ENCODE measurements at places on chromosomes 13 and 19. TPM values are rescaled to one million over a fixed set of nuclear protein-coding genes. Genes with fewer than 3 reads are reported as not detected.

- DNase-seq = no peak
Measured at GRCh38 chr13:51623473-51623872, 39.2 kb downstream of the WDFY2 start.

- no peak for DNase-seq
Measured at GRCh38 chr19:55623130-55623529, 1.2 kb downstream of the ZNF784 start.

GRCh38 chr13:24905242-24905641 lies 141.3 kb downstream of the RNF17 start:
- DNase-seq = peak; percentile 36

- peak; percentile 44 for DNase-seq
Measured at GRCh38 chr19:28737021-28737895, 475.7 kb downstream of the UQCRFS1 start.

- no peak for DNase-seq
Measured at GRCh38 chr13:100594255-100594654, 5.7 kb upstream of the GGACT start.

DNA sequence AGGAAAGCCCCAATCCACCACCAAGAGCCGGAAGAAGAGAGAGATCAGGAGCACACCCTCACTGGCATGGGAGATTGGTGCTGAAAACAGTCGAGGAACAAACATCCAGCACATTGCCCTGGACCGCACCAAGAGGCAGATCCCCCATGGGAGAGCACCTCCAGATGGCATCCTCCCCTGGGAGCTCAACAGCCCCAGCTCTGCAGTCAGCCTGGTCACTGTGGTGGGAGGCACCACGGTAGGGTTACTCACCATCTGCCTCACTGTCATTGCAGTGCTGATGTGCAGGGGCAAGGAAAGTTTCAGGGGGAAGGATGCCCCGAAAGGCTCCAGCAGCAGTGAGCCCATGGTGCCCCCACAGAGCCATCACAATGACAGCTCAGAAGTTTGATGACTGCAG lies 110.2 kb downstream of the STOML3 start:
- DNase-seq = no peak

GRCh38 chr13:30757026-30757742 lies 21.8 kb downstream of the ALOX5AP start:
- DNase-seq = no peak

GRCh38 chr13:26847281-26847680 lies 86.7 kb upstream of the GPR12 start:
- no peak for DNase-seq

DNA sequence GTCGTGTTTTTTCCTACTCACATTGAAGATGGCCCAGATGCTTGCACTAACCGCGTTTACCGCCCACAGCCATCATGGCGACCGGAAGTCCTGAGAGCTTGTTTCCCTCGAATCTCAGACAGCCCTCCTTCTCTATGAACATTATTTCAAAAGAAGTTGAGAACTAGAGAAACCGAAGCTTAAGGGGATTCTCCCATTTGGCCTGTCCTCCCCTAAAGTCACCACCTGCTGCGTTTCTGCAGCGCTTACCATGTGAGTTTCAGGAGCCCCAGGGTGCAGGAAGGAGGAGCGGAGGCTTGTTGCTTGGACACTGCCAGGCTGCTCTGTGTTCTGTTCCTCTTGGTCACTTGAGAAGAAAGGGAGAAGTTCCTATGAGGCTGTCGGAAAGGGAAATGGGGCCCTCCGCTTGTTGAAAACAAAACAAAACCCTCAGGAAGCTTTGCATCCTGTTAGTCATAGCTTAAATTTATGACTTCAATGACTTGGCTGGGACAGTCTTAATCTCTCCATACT lies 6.2 kb downstream of the CARD8 start:
- DNase-seq = no peak

DNA sequence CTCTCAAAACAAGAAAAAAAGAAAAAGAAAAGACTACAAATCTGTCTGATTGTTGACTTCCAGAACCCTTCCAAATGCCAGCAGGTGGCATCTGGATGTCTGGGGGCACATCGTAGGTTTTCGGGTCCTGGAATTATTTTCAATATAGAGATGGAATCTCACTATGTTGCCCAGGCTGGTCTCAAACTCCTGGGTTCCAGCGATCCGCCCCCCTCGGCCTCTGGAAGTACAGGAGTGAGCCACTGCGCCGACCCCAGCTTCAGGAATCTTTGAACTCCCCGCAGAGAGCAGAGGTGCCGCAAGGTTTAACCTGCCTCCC lies 567 bp upstream of the B3GNT3 start:
- no peak for DNase-seq

DNA sequence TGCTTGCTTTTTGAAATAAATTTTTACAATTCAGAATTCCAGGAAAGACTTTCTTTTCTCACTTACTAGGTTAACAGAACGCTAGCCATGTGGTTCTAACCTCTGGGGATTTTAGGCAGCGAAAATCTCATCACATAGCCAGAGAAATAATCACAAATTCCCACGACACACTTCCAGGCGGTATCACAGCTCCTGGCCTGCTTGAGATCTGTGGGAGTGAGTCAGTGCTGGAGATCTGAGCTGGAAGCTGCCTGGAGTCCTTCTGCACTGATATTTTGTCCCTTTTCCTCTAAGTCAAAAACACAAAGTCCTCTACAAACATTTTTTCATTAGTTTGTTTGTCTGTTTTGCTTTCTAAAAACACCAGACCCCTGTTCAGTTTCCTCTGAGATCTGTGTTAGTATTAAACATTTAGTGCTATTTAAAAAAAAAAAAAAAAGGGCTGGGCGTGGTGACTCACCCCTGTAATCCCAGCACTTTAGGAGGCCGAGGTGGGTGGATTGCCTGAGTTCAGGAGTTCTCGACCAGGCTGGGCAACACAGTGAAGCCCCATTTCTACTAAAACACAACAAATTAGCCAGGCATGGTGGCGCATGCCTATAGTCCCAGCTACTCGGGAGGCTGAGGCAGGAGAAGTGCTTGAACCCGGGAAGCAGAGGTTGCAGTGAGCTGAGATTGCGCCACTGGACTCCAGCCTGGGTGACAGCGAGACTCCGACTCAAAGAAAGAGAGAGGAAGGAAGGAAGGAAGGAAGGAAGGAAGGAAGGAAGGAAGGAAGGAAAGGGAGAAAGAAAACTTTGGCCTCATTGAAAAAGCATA lies 12.2 kb upstream of the UBE2L5 start:
- DNase-seq = peak; percentile 85

GRCh38 chr19:56884441-56884840 lies 43.9 kb upstream of the PEG3 start:
- no peak for DNase-seq

DNA sequence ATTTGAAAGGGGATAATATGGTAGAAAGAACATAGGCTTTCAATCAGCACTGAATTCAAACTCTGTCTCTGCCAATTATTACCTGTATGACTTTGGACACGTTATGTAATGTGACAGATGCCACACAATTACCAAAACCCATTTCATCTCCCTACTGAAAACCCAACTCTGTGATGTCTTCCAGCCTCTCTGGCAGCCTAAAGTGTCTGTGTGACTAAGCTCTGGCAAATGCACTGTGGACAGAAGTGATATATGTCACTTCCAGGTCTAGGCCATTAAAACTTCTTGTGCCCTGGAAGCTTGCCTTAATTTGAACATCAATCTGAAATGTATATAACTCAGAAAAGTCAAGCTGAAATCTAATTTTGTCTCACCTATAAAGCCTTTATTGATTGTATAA lies 552.0 kb downstream of the RFC3 start:
- DNase-seq = no peak

DNA sequence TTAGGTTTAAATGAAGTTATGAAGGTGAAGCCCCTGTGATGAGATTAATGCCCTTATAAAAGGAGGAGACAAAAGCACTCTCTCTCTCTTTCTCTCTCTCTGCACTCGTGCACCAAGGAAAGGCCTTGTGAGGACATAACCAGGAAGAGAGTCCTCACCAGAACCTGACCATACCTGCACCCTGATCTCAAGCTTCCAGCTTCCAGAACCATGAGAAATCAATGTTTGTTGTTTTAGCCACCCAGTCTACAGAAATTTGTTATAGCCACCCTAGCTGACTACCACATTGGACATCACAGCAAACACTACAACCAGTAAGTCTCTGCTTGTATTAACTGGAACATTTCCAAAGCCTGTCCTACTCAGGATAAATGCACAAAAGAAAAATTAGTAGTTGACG lies 34.7 kb upstream of the WDFY2 start:
- DNase-seq = no peak

DNA sequence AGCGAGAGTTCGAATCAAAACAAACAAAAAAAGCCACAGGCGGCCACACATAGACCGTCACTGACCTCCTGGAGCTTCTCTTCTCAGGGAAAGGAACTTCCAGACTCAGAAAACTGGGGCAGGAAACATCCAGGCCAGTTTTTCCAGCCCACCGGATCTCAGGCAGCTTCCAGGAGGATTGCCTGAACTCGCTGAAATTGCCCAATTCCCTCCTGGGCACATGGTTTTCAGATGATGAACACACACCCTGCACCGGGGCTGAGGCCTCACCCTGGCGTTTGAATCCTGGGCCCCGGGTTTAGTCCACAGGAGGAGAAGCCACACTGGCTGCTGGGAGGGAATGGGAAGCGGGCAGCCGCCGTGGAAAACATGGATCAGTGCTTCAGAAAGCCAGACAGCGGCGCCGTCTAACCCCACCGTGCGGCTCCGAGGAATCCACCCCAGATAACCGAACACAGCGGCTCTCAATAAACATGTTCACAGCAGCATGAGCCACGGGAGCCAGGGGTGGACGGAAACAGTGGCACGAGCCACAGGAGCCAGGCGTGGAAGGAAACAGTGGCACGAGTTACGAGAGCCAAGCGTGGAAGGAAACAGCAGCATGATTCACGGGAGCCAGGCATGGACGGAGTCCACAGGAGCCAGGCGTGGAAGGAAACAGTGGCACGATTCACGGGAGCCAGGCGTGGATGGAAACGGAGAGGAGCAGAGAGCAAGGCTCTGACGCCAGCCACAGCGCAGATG lies 18.2 kb upstream of the PTBP1 start:
- DNase-seq = peak; percentile 94

GRCh38 chr19:16661480-16662034 lies 618 bp downstream of the TMEM38A start:
- DNase-seq = no peak

GRCh38 chr13:24747248-24748060 lies 16.5 kb upstream of the RNF17 start:
- DNase-seq = no peak

- peak; percentile 55 for DNase-seq
Measured at GRCh38 chr13:75258159-75258782, 223.7 kb downstream of the TBC1D4 start.

- DNase-seq = no peak
Measured at GRCh38 chr13:20525144-20525600, 485 bp downstream of the CRYL1 start.

DNA sequence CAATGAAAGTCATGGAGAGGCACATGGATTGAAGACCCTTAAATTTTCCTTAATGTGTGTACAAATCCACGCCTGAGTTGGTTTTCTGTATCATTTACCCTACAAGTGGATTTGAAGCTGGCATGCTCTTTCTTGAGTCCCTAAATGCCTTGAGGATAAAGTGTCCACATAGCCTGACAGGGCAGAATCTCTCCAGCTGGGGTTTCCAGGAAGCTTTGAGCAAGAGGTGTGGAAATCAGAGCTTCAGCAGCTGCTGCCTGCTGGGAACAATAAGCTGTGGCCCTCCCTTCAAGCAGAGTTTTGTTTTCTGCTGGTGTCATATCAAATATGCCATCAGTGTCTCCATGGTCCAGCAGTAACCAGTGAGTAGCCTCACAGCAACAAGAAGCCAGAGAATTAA lies 120.3 kb upstream of the SERTM1 start:
- no peak for DNase-seq

DNA sequence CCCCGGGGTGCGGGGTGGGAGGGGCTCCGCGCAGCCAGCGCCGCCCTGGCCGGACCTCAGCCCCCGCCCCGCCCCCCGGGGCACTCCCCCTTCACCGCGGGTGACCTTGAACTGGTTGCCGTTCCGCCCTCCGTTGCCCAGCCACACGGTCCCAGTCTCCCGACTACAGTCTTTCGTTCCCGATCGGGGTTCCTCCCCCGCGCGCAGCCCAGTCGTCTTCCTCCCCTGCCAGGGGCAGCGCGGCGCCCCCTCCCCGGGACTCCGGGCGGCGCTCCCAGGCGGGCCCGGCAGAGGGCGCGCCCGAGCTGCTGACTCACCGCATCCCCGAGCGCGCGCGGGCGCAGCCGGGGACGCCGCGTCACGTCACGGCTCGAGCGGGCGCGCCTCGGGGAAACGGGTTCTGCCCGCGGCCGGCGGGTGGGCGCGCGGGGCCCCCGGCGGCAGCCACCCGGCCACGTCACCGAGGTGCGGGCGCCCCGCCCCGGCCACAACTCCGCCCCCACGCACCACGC lies 459 bp downstream of the MIDN start:
- DNase-seq = peak; percentile 70

GRCh38 chr13:46295491-46296114 lies 83.9 kb downstream of the LRRC63 start:
- DNase-seq = peak; percentile 7

GRCh38 chr19:58354478-58355030 lies 1.3 kb upstream of the A1BG start:
- DNase-seq = no peak

DNA sequence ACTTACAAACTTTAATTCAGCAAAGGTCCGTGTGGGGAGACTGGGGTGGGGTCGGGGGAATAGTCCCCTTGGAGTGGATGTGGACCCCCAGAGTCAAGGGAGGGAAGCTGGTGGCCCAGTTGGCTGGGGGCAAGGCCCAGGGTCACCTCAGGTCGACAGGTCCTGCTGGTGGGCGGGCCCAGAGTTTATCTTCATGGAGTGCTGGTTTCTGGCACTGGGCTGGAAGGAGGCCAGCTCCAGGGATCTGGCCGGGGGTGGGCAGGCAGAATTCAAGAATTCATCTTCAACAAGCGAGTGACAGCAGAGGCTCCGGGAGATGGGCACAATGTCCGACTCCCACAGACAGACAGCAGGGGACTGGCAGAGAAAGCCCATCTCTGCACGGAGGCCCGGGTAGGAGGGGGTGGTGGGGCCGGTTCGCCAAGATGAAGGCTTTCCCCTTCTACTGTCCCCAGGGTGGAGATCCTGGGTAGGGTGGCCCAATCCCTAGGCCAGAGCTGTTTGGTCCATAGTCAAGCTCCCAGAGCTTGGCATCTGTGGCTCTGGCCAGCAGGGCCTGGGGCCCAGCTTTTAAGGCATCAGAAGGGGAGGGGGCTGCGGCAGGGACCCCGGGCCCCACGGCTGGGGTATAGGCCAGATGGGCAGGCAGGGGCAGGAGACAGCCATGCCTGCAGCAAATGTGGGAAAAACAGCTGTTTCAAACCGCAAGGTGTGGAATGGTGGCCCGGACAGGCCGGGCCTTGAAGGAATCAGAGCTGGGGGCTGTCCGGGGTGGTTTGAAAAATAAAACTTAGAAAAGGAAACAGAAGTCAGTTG lies 622 bp upstream of the FDX2 start:
- DNase-seq = no peak

- DNase-seq = no peak
Measured at GRCh38 chr13:111844682-111845081, 222.3 kb upstream of the SOX1 start.

- DNase-seq = peak; percentile 63
Measured at GRCh38 chr13:27792393-27793218, at the start of gene GSX1. TSS of gene GSX1 (plus strand) at chr13:27792483. CDS start at chr13:27792691, 208 bp downstream.

CCDC70 gene
- total RNA-seq = not detected

NFILZ gene
- not detected for total RNA-seq

PLEKHF1 gene
- total RNA-seq = 5.0 TPM

KLK4 gene
- not detected for total RNA-seq

IZUMO2 gene
- not detected for total RNA-seq

SHD gene
- not detected for total RNA-seq

KIR2DL1 gene
- total RNA-seq = not detected

SUPT20H gene
- 46.6 TPM for total RNA-seq

TPTE2 gene
- total RNA-seq = not detected

LHB gene
- total RNA-seq = not detected

TMEM255B gene
- total RNA-seq = 0.36 TPM

ETV2 gene
- total RNA-seq = 0.28 TPM

MBD3L3 gene
- not detected for total RNA-seq

SLC8A2 gene
- not detected for total RNA-seq
